ENCODE measurements at places on chromosomes 4 and X. TPM values are rescaled to one million over a fixed set of nuclear protein-coding genes. Genes with fewer than 3 reads are reported as not detected.

ATP5ME gene
- total RNA-seq: 137 TPM

TMEM156 gene
- total RNA-seq: 19.3 TPM

SOD3 gene
- not detected for total RNA-seq

DNA sequence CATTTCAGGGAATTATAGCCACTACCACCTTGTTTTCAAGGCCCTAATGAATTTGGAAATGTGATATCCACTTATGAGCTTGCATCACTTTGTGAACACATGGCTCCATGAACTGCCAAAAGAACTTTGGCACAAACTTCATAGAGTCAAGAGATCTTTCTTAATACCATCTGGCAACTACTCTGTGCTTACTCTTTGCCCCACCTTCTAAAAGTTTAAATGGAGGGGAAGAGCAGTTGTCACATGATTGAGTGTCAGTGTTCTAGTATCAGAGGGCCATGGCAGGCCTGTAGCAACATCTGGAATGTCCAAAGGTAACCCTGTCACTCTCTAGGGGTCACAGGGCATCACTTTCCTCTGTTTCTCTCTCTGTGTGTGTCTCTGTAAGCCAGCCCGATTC lies 2.6 kb upstream of the ADH1B start:
- DNase-seq: no peak

PRR32 gene
- total RNA-seq: not detected

UGT2B11 gene
- total RNA-seq: not detected

DNA sequence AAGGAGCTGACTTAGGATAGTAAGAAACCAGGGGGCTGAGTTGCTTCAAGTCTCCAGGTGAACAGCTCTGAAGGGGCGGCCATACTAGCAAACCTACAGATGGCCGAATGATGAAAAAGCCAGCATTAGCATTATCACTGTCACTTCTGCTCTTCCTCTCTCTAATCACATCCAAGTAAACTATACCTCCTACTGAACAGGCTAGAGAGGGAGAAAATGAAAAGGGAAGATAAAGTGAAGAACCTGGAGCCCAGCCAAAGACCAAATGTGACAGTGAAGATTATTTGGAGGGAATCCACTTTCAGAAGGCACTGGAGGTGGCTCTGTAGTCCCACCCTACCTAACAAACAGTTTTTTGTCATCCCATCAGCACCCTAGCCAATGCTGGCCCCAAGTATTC lies 50.4 kb upstream of the PRPS1 start:
- DNase-seq: no peak

DNA sequence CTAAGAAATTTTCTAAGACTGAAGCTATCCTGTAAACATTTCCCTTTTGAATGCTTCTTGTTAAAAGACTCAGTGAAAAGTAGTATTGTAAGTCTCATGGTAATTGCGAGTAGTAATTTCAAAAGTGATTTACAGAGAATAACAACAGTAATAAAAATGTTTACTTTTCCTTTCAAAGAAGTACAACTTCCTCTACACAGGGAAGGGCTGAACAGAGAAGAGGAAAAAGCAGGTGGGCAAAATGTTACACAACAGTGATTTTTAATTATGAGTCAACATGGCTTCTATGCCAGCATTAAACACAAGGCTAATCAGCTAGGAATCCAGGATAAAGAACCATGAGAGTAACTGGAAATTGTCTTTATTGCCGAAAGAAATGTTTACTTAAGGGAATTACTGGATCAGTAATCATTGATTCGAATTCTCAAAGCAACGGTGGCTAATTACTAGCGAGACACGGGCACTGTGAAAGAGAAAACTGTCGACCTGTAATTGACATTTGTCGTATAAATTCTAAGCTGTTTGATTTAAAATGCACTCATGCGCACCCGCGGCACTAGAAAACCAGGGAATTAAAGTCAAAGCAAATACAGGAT lies 15.4 kb downstream of the UTP3 start:
- no peak for DNase-seq

DNA sequence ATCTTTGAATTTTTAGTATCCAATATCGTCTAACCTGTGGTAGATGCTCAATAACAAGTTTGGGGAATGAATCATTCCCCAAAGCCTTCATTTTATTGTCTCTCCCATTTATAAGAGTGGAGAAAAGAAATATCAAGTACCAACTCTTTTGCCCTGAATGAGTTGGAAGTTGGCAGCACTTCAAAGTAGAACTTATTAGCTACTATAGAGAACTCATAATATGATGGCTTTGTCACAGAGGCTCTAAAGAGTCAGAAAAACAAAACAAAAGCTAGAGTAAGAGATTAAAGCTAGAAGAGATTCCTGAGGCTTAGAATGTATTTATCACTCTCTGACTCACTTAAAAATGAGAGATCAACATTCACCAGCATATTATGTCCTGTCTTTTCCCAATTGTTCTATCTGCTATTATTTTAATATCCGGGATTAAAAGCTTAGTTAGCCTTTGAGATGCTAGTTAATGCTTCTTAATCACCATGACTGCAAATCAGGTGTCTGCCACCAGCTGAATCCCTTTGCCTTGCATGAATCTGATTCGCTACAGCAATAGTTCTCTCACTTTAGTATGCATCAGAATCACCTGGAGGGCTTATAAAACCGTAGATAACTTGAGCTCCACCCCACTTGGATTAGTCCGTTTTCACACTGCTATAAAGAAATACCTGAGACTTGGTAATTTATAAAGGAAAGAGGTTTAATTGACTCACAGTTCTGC lies 77.9 kb downstream of the PALLD start:
- no peak for DNase-seq

ERAS gene
- total RNA-seq: not detected

DNA sequence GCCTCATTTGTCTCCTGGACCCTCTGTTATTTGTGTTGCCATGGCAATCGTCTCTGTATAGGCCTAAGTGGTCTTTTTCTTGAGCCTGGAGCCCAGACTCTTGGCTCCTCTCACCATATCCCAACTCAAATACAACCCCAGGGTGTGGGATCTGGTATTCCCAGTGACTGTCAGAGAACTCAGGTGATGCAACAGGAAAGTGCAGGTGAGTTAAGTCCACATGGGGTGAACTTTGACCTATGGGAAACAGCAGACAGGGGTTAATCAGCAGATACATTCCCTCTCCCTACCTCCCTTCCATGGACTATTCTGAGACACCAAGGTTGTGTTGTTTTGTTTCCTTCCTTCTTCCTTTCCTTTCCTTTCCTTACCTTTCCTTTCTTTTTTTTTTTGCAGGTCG lies 130.9 kb upstream of the RPS6KA3 start:
- DNase-seq: no peak

DNA sequence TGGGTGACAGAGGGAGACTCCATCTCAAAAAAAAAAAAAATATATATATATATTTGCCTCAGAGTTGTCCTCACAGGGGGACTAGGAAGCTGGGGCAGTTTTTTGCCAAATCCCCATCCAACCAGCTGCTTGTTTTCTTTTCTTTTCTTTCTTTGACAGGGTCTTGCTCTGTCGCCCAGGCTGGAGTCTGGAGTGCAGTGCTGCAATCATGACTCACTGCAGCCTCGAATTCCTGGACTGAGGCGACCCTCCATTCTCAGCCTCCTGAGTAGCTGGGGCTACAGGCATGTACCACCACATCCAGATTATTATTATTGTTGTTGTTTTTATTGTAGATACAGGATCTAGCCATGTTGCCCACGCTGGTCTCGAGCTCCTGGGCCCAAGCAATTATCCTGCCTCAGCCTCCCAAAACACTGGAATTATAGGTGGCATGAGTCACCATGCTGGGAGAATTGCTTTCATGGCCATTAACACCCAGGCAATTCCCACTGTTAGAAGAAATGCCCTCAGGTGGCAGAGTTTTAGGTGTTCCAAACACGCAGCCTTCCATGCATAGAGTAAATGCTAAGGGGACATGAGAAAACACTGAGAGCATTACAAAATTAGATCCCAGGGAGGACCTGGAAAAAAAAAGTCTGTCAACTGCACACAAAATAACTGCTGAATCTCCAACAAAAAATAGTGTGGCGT lies 98.0 kb downstream of the ARHGAP6 start:
- DNase-seq: no peak

DNA sequence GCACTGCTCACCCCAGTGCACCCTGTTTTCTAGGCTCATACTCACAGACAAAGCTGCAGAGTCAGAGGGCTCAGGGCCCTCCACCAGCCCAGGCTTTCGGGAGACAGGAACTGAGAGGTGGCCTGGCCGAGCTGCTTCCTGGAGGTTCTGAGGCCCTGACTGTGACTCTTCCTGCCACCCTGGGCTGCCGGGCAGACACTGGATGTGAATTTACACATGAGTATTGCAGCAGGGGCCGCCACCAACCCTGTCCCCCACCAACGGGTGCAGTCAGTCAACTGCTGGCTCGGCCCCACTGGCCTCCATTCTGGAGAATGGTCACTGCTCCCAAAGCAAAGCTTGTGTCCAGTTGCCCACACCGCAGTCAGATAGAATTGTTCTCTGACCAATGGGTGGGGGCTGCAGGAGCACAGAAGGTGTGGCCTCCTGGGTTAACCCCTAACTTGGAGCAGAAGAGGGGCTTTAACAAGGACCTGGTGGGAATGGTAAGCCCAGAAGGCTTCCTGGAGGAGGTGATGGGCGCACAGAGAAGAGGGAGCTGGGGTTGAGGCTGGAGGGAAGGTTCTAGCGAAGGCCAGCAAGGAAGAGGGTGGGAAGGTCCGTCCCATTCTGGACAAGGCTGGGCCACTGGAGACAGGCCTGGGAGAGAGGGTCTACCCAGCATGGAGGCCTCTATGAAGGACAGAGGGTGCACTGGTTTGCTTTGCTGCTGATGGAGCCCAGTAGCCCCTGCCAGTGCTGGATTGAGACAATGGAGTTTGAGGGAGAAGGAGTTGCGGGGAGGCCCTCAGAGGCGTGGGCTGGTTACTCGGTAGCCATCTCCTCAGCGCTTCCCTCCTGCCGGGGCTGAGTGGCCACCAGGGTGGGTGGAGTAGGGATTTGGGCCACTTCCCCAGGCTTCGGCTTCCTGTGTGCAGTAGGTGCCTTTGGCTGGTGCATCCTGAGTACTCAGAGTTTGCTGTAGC lies 135.3 kb downstream of the CPZ start:
- no peak for DNase-seq

GRCh38 chr4:166078383-166078782 lies 205.3 kb downstream of the TLL1 start:
- no peak for DNase-seq

DNA sequence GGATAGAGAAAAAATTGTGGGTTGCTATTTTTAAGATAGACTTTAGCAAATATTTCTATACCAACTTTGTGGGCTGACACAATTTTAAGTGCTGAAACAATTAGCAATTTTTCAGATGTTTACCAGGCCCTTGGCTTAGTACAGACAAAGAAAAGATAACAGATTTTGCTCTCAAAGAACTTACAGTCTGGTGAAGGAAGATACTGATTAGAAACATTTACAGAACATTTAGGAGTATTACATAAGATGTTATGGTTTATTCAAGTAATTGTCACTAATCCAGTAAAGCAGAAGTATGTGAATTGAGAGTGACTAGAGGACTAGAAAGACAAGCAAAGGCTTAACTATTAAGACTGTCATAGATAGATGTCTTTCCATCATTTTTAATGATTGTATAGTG lies 35.3 kb upstream of the NDUFC1 start:
- no peak for DNase-seq

DNA sequence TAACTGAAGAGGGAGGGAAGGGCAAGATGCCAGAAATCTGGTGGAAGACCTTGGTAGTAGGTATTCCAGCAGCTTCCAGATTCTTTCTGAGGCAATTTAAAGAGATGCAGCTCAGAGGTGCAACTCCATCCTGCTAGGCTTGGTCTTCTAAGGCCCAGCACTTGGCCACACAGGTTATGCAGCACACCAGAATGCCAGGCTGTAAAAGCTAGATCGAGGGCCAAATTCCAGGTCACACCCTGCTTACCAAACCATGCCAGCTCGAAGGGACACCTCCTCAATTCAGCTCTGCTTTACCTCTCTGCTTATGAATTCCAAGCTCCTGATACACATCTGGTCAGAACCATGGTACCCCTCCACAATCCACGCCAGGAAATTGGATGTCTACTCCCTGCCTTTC lies 19.8 kb upstream of the ATXN3L start:
- no peak for DNase-seq

- DNase-seq: no peak
Observed at GRCh38 chr4:152613841-152614721, 65.7 kb downstream of the TMEM154 start.

- DNase-seq: no peak
Observed at GRCh38 chrX:123223409-123223808, 39.3 kb downstream of the GRIA3 start.

DNA sequence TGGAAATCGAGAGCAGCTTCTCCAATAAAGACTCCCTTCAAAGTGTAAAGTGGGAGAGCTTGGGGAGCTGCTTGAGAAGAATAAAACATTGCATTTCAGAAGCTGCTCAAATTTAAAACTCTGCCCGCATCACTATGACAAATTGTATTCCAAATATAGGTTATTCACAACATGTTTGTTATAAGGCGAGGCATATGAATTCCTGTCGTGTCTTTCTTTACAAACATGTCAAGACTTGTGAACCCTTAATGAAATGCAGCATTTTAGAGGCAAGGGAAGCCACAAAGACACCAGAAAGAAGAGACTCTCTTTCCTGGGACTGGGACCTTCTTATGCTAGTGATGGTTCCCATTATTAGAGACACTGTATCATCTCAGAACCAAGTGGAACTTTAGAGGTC lies 311.2 kb downstream of the DHX15 start:
- DNase-seq: no peak

DNA sequence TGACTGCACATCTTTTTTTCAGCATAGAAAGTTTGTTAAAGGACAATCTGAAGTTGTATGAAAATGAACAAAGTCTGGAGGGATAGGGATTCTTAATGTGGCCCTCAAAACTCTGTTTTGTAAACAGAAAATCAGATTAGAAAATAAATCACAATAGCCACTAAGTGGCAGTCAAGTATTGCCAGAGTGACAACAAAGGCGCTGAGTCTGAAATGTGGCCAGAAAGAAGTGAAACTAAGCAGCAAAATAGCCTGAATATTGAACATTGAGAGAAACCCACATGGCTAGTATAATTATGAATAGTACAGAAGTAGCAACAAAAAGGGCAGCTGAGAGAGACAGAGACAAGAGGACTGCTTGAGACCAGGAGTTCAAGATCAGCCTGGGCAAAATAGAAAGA lies 81.1 kb upstream of the CT45A1 start:
- DNase-seq: no peak

CAMK2D gene
- 32.1 TPM for total RNA-seq

DNA sequence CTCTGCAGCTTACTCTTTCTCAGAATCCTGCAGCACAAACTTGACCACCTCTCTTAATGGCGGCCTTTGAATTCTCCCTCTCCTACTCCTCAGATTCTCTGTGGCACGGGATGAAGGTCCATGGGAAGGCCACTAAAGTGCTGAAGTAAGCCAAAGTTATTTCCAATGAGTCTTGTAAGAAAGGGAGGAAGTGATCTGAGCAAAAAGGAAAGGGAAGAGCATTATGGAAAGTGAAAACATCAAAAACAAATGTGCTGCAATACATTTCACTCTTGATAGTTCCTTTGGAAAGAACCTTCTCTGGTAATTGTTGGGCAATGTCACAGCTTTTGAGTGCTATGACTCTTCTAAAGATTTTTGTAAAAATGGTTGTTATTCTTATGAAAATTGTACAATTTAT lies 54.3 kb upstream of the CAMK2D start:
- no peak for DNase-seq

GRCh38 chr4:184384810-184385557 lies 89.4 kb downstream of the IRF2 start:
- no peak for DNase-seq
